ENCODE measurements at places on chromosomes 13 and 19.

GRCh38 chr19:44912854-44913253 lies 1.6 kb upstream of the APOC1 start:
- no peak for DNase-seq

DNA sequence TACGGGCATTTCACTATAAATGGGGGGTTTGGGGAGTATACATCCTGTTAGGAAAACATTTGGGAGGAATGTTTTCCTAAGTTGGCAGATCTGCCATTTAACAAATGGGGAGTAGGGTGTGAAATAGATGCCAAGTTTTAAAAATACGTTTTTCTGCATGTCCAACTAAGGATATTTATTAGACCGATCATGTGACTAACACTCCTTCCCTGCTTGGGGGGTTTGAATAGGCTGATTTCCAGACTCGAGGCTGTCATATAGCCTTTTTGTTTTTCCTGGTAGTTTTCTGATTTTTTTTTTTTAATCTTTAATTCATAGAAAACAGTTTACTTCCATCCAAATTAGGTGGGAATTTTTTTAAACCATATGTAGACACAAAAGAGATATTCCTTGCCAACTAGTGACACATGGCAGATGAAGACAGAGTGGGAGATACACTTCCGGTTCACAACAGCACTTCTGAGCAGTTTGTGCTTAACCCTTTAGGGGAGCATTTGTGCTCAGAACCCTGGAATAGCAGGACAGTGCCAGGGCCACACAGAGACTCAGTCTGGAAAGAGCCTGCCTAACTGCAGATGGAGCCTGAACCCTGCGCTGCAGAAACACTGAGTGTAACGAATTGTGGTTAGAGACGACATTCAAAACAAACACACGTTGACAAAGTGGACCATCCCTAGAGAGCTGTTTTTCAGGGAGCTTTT lies 5.6 kb upstream of the GATAD2A start:
- DNase-seq = no peak

DNA sequence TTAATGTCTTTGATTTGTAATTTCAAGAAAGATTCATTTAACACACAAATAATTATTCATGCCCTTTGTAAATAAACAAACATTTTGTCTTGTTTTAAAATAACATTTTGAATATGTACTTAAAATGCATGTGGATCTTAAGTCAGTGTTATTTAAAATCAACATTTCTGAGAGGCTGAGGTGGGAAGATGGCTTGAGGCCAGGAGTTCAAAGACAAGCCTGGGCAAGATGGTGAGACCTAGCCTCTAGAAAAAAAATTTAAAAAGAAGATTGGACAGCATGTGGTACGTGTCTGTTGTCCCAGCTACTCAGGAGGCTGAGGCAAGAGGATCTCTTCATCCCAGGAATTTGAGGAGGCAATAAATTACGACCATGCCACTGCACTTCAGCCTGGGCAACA lies 1268.2 kb downstream of the SLITRK1 start:
- no peak for DNase-seq

GRCh38 chr13:100904293-100904976 lies 229.8 kb upstream of the TMTC4 start:
- no peak for DNase-seq

- no peak for DNase-seq
Measured at GRCh38 chr13:43246382-43246781, 223.0 kb downstream of the DNAJC15 start.

DNA sequence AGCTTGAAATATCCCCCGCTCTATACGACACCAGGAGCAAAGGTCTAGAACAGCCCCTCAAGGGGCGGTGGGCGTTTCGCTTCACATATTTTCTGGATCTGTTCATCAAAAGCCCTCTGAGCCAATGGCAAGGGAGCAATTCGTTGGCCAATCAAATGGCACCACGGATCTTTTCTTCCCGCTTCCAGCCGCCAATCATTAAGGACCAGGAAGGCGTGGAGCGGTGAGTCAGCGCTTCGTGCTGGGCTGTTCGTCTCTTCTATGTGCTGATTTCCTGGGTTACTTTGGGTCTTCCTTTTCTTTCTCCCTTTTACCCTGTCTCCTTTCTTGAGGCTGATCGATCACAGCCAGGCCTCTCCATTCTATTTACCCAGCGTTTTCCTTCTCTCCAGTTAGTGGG lies at the start of gene NLRP4:
Gene NLRP4, plus strand, starts transcription at position 201 of the 400 bp plus-strand sequence. CDS start 15,541 bp downstream, outside the sequence.
- no peak for DNase-seq

DNA sequence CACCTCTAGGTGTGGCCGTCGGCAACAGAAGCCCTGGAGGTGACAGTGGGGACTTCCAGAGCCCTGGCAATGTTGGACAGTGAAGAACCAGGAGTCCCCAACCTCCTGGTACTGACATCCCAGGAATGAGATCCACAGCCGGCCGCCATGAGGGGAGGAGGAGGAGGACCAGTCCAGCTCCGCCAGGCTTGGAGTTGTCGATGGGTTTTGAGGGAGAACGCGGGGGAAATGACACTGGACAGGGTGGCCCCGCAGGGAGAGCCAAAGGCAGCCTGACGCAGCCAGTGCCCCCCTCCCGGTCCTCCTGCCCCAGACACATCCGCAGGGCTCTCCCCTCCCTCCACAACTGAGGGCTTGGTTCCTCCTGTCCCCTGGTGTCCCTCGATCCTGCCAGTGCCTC lies 57.9 kb downstream of the SPACA7 start:
- no peak for DNase-seq

GRCh38 chr19:19642506-19643157 lies 825 bp downstream of the GMIP start:
- DNase-seq = no peak

- no peak for DNase-seq
Measured at GRCh38 chr19:8046569-8047165, 5.9 kb upstream of the CCL25 start.

- no peak for DNase-seq
Measured at GRCh38 chr19:29714371-29714952, 599 bp downstream of the C19orf12 start.

DNA sequence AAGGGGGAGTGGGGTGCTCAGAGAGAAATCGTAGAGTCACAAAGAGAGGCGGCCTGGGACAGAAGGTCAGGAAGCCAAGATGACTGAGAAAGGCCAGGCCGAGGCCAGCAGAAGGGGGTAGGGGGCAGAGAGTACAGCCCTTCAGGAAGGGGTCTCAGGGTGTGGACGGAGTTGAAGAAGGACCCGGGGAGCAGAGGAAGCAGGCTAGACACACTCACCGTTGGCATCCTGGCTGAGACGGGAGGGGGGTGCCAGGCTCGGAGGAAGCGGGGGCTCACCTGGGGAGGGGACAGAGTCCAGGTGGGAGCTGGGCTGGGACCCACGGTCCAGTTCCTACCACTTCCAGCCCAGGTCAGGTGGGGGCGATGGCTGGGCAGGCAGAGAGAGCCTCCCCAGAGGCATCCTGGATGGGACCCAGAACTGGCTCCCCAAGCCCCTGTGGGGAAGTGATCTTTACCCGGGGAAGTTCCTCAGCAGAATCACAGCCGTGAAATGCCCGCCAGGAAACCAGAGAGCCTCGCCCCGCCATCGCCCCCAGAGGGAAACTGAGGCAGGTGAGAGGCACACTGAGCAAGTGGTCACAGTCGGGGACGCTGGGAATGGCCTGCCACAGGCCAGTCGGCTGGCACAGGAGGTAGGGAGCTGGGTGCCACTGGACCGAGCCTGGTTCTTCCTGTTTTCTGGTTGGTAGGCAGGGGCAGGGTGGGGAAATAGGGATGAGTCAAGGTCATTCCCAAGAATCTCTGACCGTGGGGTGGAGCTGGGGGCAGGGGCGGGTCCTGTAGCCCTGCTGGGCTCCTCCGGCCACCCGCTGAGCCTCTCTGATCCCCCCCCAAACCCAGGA lies 1.4 kb downstream of the MATK start:
- DNase-seq = no peak

DNA sequence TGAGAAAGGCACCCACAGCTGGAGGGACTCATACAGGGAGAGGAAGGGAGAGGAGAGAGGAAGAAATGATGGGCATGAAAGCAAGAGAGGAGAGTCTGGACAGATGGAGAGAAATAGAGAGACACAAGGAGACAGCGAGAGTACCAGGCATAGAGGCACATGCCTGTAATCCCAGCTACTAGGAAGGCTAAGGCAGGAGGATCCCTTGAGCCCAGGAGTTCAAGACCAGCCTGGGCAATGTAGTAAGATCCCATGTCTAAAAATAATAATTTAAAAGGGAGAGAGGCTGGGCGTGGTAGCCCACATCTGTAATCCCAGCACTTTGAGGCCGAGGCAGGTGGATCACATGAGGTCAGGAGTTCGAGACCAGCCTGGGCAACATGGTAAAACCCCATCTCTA lies 9.3 kb downstream of the UNC13A start:
- DNase-seq = no peak

DNA sequence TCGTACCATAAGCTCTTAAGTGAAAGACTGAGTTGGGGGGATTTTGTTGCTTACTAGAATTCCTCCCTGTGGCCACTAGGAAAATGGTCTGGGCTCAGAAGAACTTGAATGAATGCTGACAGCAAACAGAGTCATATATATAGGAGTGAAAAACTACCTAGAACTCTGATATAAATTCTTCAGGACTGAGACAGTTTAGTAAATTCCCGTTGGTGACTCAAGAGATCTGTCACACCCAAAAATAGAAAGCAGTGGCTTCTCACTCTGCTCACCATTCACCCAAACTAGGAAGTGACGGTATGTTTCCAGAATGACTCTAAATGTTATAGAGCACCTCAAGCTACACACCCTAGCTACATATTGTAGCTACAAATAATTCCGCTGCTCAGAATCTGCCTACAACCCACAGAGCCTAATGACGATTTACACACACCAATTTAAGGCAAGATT lies 116.2 kb downstream of the TBC1D4 start:
- peak; percentile 81 for DNase-seq

- DNase-seq = no peak
Measured at GRCh38 chr19:46478356-46478986, 7.1 kb upstream of the PNMA8A start.

DNA sequence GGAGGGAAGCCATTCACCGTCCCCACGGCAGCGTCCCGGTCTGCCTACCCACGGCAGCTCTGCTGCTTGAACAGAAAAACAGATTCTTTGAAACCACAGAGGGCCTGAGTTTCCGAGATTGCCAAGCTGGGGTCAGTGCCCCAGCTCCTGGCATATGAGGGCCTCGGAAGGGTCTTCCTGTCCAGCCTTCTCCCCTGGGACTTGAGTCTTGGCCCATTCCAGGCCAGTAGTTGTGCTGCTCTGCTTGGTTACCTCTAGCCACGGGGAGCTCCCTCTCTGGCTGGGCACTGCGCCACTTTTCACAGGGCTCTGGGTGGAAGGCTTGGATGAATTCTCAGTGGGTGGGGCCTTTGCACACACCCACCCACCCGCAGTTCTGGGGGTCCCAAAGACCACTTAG lies 8.6 kb upstream of the SPIB start:
- no peak for DNase-seq

DNA sequence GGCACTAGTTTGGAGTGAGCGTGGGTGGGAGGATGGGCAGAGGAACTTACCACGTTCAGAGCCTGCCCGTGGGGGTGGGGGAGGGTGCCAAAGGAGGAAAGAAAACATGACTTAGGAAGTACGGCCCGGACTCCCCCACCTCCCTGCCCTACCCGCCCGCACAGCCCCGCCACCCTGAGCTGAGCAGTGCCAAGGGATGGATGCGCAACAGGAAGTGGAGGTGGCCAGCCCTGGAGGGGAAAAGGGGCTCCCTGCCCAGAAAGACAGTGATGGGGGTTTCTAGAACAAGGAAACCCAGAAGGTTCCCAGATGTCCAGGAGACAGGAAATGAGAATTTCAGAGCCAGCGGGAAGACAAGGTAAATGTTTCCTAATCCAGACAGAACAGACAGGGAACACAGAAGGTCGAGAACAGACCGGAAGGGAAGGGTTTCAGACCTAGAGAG lies 6.3 kb downstream of the TEAD2 start:
- no peak for DNase-seq

DNA sequence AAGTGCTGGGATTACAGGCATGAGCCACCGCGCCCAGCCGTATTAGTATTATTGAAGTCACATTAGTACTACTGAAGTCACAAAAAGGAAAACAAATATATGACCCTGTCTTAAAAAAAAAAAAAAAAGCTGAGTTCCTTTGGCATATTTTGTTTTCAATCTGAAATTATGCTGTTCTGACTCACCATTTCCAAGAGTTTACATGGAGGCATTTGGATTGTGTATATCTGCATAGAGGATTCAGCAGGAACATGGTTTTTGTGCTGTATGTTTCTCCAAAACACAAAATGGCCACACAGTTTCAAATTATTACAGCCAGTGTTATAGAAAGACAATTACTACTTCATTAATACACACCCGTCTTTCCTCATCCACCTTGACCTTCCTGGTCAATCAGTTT lies 103.5 kb upstream of the TSC22D1 start:
- DNase-seq = no peak

- peak; percentile 37 for DNase-seq
Measured at GRCh38 chr13:50415428-50415827, 400.2 kb downstream of the KCNRG start.

DNA sequence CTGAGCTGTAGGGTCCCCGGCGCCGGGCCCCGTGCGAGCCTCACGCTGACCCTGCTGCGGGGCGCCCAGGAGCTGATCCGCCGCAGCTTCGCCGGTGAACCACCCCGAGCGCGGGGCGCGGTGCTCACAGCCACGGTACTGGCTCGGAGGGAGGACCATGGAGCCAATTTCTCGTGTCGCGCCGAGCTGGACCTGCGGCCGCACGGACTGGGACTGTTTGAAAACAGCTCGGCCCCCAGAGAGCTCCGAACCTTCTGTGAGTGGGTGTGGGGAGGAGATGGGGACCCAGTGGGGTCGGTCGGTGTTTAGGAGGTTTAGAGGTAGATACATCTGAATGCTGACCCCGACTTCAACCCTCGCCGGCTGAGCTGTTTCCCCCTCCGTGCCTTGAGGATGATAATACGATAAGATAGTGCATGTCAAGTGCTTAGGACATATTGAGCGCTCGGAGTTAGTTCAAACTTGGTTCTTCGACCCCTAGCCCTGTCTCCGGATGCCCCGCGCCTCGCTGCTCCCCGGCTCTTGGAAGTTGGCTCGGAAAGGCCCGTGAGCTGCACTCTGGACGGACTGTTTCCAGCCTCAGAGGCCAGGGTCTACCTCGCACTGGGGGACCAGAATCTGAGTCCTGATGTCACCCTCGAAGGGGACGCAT lies 1.9 kb downstream of the ICAM5 start:
- DNase-seq = no peak

GRCh38 chr13:79457390-79457789 lies 23.6 kb upstream of the NDFIP2 start:
- no peak for DNase-seq
